NB4 (cell line): ENCODE measurements at places on chromosomes 12 and 14.

- DNase-seq: peak; percentile 74
Observed at GRCh38 chr14:20690848-20691640, 2.5 kb downstream of the ANG start.

DNA sequence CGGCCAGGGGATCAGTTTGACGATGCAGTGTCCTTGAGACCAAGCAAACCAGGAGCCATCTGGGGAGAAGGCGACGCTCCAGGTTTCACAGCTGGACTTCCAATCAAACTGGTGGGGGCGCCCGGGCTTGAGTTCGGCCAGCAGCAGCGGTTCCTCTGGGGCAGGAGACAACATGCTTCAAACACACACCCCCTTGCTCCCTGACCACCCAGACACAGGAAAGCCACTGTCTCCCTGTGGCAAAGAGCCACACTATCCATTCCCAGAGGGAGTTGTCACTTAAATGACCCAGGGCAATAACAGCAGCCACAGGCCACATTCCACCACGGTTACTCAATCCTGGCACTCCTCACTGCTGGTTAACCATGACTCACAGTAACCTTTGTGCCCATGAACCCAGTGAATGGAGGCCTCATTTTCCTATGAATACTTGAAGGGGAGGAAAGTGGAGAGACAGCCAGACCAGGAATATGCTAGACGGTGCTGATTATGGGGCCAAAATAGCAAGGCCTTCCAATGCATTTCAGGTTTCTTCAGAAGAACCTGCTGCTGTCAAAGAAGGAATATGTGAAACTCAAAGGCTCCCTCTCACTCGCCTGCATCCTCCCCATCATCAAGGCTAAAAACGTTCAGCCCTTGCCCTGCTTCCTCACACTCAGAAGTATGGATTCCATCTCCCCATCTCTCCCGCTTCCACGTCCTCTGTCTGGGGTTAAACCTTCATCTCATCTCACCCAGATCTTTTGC is 8.5 kb downstream of the WSB2 start:
- peak; percentile 70 for DNase-seq

GRCh38 chr12:116370004-116370404 is 92.5 kb upstream of the MED13L start:
- DNase-seq: no peak

- DNase-seq: no peak
Observed at GRCh38 chr14:29928117-29928640, 532 bp upstream of the PRKD1 start.

- no peak for DNase-seq
Observed at GRCh38 chr14:61153431-61153830, 127.7 kb downstream of the TMEM30B start.
